ENCODE measurements at places on chromosomes 16 and 17. TPM values are rescaled to one million over a fixed set of nuclear protein-coding genes. Genes with fewer than 3 reads are reported as not detected.

The CDRT15L2 gene
- polyA plus RNA-seq = not detected

The CMTM3 gene
- polyA plus RNA-seq = 33.4 TPM

The FADS6 gene
- 0.96 TPM for polyA plus RNA-seq

The ENGASE gene
- polyA plus RNA-seq = 27.4 TPM

The TGFB1I1 gene
- polyA plus RNA-seq = 341 TPM

The ANKRD40 gene
- 34.0 TPM for polyA plus RNA-seq

The AANAT gene
- not detected for polyA plus RNA-seq

The SLFN12 gene
- 1.7 TPM for polyA plus RNA-seq

The KDM6B gene
- 17.3 TPM for polyA plus RNA-seq

The SPATA22 gene
- 0.23 TPM for polyA plus RNA-seq

The ADGRG1 gene
- polyA plus RNA-seq = 36.1 TPM

Data from urinary bladder (tissue), 4 donors.